ENCODE measurements at places on chromosomes 7 and 10.

- DNase-seq, result no peak
Observed at GRCh38 chr7:111329367-111330234, 232.7 kb downstream of the IMMP2L start.

GRCh38 chr10:5760515-5760914 lies 52.7 kb downstream of the GDI2 start:
- no peak for DNase-seq

GRCh38 chr7:17434841-17435692 lies 136.6 kb downstream of the AHR start:
- DNase-seq, result no peak

DNA sequence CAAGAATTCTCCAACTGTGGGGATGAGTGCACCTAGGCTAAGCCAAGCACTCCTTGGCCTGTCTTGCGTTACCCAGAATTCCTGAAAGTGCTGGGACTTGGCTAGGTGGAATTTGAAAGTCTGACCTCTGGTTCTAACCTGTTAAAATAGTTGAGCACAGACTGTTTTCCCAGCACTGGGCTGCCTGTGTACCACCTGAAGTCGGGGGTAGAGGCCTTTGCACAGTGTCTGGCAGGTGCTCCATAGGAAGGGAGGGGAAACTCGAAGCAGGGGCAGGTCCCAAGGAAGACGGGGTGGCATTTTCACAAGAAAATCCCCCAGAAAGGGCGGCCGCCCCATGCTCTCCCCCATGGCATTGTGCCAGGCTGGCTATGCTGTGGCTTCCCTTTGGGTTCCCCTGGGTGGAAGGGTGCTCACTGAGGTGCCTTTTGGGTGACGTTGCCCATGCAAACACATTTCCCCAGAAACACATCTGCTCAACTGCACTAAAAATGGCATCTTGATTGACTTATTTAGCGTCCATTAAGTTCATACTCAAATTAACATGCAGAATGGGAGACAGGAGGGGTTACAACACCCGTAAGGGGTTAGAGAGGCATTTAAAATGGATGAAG lies 62.9 kb downstream of the SYPL1 start:
- no peak for DNase-seq

GRCh38 chr7:37409461-37409860 lies 39.2 kb downstream of the ELMO1 start:
- no peak for DNase-seq

- DNase-seq, result no peak
Observed at GRCh38 chr10:129870474-129870757, 93.7 kb downstream of the EBF3 start.

DNA sequence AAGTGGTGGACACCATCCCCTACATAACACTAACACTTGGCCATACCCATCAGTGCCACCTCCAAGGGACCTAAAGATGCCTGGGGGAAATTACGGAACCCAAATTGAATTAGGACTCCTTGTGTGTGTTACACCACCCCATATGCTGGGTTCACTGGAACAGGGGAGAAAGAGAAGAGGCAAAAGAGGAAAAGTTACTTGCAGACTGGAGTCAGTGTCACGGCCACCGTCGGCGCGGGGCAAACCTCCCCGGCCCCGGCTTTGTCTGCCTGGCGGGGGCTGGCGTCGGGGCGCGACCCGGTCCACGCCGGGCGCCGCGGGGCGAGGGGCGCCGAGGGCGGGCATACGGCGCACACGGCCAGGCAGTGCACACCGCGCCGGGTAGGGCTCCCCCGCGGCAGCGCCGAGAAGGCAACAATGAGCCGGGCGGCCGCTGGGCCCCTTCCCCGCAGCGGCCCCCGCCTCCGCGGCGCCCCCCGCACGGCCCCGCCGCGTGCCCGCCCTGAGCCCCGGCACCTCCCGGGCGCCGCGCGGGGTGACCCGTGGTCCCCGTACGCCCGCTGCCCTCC lies 171.1 kb downstream of the FAM107B start:
- no peak for DNase-seq

GRCh38 chr7:80719261-80719660 lies 80.8 kb downstream of the CD36 start:
- DNase-seq, result no peak

- DNase-seq, result no peak
Observed at GRCh38 chr7:22635349-22635748, 91.7 kb upstream of the IL6 start.

- no peak for DNase-seq
Observed at GRCh38 chr10:96380821-96381220, 22.0 kb upstream of the OPALIN start.

DNA sequence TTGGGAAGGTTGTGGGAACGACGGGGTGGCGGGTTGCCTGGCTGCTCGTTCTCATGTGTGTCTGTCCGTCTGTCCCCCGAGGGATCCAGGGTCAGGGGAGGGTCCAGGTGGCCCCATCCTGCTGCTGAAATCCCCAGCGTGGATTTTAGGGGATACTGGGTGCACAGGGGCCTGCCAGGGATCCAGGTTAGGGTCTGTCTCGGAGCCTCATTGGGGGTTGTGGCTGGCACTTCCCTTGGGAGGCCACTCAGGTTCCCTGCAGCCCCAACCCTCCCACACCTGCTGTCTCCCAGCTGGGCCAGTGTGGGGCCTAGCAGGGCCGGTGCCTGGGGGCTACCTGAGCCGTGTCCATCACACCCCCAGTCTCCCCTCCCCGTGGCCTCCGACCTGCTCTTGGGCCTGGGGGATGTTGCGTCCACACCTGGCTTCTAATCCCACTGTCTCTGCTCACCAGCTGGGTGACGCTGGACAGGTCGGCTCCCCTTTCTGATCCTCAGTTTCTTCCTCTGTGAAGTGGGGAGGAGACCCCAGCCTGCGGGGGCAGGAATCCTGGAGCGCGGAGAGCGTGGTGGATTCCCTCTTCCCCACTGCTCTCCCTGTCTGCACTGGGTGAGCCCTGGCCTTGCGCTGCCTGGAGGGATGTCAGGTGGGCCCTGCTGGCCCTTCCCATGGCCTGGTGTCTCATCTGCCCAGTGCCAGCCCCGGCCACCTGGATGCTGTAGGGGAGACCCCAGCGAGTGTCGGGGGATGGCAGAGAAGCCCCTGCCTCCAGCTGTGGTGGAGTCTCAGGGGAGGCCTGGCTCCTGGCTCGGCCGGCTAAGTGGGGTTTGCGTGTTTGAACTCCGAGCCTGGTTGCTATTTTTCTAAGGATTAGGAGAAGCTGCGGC lies 81.6 kb downstream of the UNCX start:
- no peak for DNase-seq

- DNase-seq, result no peak
Observed at GRCh38 chr7:30231271-30231670, 53.1 kb upstream of the ZNRF2 start.

DNA sequence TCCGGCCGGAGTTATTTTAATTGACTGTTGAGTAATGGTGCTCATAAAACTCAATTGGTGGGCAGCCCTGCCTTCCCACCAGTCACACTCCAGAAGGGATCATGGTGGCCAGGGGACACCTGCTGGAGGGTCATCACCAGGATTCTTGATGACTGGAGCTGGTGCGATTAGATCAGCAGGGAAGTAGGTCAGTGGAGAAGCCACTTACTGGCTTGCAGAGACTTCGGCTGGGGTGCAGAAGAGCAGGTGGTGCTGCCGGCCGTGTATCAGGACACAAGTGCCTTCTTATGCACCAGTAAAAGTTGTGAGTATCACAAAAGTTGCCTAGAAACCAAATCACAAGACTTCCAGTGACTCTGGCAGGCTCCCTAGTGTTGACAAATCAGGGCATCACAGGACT lies 82.6 kb upstream of the CHCHD3 start:
- DNase-seq, result no peak

DNA sequence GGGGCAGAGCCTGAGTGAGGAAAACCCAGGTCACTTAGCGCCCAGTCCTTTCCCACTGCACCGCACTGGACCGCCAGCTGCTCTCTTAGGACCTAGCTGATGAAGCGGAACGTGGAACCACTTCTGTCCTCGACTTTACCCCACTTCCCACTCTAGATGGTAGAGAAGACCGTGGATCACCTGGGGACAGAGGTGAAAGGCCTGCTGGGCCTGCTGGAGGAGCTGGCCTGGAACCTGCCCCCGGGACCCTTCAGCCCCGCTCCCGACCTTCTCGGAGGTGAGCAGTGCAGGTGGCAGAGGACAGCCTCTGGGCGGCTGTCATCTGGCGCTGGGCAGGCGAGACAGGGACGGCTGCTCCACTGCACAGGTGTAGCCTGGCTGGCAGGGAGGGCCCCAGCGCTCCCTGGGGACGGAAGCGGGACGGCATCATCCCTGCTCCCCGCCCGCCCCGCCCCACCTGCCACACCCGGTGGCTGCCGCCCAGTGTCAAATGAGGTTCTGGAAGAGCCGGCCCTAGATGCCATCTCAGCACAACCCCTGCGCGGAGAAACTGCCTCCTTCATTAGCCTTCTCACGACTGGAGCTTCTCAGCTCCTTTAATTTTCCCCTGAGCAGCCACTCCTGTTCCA lies 11.7 kb downstream of the PLAC9 start:
- DNase-seq, result peak; percentile 22

GRCh38 chr10:131996466-131997365 lies 15.0 kb upstream of the BNIP3 start:
- no peak for DNase-seq

- no peak for DNase-seq
Observed at GRCh38 chr7:44158873-44159631, 17.9 kb upstream of the MYL7 start.

DNA sequence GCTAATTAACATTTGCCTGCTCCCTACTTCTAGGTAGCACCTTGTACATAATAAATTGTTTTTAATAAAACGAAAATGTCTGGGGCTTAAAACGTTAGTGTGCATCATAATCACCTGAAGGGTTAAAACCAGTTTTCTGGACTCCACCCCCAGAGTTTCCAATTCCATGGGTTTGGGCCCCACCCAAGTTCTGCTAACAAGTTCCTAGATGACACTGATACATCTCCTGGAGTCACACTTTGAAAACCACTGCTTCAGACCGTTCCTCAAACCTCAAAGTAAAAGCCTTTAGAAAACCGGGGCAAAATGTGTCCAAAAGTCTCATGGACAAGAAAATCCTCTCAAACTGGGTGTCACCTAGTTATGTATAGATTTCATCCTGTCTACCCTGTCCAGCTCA lies 9.3 kb downstream of the OSBPL3 start:
- DNase-seq, result no peak

- no peak for DNase-seq
Observed at GRCh38 chr7:5755704-5756504, 25.6 kb downstream of the RNF216 start.

DNA sequence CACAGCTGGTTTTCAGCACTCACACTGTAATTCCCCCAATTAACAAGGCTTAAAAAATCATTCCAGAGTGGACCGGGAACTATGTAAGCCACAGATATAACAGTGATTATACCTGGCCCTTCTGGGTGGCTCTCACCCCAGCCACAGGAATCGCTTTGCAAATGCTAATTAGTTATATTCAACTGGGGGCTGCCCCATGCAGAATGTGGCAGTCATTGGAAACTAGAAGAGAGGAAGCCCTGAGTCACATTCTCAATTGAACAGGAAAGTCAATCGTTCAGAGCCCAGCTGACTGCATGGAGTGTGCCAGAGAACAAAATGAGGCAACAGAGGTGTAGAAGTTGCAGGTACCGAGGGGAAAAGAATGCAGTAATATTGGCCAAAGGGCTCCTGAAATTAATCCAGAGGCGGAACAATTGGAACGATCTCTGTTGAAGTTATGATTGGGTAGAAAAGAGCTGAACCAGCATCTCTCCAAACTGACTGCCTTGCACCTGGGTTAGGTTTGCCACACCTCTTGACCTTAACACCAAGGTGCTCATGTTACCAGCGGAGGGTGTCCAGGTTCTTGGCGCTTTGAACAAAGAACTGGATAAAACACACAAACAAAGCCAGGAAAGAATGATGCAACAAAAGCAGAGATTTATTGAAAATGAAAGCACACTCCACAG lies 909.7 kb upstream of the AUTS2 start:
- no peak for DNase-seq

GRCh38 chr7:21624320-21624719 lies 81.5 kb downstream of the DNAH11 start:
- no peak for DNase-seq

- no peak for DNase-seq
Observed at GRCh38 chr10:3919709-3920308, 134.8 kb upstream of the KLF6 start.
